Urinary bladder (tissue), 4 donors: ENCODE measurements at places on chromosomes 7 and 10. TPM values are rescaled to one million over a fixed set of nuclear protein-coding genes. Genes with fewer than 3 reads are reported as not detected.
A peak's percentile ranks its signal among the peaks of the same experiment; 100 is the strongest.

DNA sequence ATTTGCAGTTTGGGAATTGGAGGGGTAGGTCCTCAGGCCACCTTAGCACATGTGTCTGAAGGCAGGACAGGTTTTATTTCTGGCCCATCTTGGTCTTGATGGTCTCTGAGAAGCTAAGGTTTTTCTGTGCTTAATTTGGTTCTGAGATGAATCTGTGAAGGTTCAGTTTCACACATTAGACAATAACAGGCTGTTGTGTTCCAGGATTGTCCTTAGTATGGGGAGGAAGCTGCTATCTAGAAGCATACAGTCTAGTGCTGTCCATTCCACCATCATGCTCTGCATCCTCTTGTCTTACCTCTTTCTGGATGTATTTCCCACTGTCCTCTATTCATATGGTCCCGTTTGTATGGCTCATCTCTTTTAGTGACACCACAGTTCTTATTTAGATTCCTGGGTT is 7.1 kb downstream of the UBE2D1 start:
- no peak for DNase-seq

DNA sequence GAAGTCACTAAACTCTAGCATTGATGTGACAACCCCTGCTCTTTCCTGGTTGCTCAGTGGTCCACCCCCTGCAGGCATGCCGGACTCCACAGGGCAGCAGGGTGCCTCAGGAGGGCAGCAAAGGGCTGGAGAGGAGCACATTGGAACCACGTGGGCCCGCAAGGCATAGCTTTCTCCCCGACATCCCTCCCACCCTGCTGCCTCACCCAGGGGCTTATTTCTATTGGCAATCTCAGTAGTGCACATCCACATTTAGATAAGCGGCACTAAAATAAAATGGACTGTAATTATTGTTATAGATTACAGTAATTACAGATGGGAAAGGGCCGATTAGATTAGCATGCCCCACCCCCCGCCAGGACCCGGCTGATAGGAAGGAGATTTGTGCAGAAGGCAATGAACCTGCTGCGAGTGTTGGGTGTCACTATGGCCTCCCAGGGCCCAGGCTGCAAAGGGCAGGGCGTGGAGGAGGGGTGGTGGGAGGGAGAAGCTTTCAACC is 580.1 kb downstream of the GRID1 start:
- DNase-seq: no peak

DNA sequence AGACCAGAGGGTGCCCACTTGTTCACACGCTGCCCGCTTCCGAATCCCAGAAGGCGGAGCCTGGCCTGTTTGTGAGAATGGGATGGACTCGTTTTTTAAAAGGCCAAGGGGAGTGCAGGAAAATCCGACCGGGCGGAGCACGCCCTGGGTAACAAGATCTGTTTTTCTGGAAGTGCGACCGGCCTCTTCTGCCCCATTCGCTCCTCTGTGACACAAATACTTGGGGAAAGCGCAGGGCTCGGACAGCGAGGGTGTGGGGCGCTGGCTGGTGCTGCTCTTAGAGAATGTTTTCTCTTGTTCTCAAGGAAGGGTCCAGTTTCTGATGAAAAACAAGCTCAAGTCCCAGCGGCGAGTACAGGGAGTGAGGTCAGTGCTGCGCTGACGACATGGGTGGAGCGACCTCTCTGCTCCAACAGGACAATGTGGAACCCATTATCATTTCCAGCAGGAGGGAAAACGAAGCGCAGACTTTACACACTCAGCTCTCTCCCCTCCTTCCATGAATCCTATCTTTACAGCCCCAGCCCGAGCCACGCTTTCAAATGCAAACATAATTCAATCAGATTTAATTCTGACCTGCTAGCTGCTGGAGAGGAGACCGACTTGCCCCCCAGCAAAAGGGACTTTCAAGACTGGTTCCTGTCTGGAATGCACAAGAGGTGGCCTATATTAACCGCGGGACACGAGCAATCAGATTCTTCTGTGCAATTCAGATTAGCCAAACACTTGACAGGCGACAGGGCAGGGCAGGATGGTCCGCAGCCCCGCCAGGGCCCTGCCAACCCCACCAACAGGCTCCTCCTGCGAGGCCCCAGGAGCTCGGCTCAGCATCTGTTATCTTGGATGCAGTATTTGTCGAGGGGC is 1.1 kb downstream of the RADIL start:
- DNase-seq: peak; percentile 26

Gene TEX47
- not detected for total RNA-seq

Gene PHYH
- total RNA-seq: 20.8 TPM
